ENCODE measurements at places on chromosomes 11 and 22.

GRCh38 chr11:130774703-130775102 lies 141.6 kb downstream of the SNX19 start:
- no peak for ATAC-seq

GRCh38 chr11:35563484-35564244 lies 38.2 kb upstream of the PAMR1 start:
- no peak for ATAC-seq

DNA sequence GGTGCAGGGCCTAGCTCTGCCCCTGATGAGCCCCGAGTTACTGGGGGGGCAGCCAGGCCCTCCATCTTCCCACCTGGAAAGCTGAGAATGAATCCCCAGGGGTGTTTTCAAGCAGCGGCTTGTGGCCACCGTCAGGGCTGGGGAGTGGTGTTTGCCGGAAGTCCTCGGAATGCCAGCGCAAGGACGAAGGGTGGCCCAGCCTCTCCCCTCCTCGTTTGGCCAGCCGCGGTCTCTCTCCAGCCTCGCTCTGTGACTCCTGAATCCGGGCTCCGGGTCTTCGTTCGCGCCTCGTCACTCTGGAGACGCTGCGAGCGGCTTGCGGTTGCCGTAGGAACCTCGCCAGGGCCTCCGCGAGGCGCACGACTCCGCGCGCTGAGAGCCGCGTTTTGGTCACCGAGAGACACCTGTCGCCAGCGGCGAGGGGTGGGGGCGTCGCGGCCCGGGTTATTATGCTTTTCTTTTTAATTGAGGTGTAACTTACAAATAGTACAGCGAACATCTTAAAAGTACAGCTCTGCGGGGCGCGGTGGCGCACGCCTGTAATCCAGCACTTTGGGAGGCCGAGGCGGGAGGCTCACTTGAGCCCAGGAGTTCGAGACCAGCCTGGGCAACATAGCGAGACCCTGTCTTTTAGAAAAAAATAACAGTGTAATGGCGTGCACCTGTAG lies 6.3 kb upstream of the KDELR3 start:
- ATAC-seq = peak; percentile 54

DNA sequence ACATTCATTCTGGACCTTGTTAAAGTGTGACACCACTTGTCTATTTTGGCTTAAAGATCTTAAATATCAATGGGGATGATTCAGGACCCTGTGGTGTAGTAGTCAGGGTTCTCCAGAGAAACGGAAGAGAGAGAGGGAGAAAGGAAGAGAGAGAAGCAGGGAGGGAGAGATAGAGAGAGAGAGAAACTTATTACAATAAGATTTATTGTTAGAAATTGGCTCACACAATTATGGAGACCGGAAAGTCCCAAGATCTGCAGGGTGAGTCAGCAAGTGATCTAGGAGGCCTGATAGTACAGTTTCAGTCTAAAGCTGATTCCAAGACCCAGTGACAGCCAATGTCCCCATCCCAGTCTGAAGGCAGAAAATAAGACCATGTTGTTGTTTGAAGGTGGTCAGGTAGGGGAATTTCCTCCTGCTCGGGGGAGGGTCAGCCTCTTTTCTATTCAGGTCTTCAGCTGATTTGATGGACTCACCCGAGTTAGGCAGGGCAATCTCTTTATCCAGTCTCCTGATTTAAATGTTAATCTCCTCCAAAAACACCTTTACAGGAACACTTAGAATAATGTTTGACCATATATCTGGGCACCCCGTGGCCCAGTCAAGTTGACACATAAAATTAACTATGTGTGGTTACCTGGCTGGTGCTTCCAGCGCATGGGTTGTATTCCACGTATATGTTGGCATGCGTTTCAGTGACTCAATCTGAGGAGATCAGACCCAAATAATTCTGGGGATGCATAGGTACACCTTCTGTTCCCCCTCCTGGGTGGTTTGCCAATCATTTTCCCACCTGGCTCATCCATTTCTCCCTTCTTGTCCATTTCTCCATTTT lies 1350.5 kb downstream of the TBC1D22A start:
- ATAC-seq = no peak

- ATAC-seq = no peak
These were observed 20.7 kb upstream of the P2RY2 start for GRCh38 chr11:73197348-73197747.

DNA sequence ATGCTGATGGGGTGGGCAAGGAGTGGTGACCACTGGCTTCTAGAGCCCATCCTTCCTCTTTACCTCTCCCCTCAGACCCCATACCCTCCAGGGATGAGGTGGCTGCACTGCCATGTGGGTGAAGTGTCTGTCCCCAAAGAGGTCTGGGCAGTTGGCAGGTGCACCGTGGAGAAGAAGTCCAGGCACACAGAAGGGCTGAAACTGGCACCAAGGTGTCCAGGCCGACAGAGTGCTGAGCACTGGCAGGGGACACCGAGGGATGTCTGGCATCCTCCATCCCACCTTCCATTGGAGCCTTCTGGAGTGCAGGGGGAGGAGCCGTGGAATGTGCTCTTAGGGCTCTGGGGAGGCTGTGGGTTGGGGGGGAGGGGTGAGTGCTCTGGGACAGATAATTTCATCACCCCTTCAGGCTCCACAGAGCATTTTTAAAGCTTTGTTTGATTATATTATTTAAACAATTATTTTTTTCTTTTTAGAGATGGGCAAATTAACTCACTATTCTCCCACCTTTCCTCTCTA lies 37.9 kb downstream of the PKNOX2 start:
- no peak for ATAC-seq

DNA sequence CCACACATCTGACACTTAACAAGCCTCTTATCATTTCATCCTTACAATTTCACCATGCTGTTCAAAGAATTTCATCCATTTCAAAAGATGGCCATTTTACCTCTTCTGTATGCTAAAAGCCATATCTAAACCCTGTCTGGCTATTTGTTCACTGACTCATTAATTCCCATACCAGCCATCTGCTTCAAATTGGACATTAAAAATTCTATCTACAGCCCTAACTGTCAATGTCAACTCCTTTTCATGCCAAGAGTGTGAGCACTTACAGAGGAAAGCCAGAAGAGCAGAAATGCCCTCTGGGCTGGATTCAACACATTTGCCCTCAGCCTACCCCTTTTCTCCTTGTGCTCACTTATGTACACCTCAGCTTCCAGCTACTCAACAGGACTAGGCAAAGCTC lies 59.2 kb downstream of the SYTL2 start:
- no peak for ATAC-seq

- no peak for ATAC-seq
These were observed 29.3 kb downstream of the TUG1 start for GRCh38 chr22:30998329-30998728.

DNA sequence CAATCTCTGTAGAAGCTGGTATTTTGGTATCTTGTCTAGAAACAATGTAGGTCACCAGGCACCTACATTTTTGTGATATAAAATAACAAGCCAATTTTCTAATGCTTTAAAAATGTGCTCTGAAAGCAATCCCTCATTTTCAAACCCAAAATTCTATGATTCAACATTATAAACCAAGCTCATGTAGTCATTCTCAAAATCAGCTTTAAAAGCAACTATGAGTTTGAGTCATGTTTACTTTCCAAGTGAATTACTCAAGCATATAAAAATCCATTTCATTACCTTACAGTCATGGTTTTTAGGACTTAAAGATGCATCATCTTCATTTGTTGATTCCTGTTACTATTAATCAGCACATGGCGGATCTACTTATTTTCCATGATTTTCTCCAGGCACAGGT lies 216.4 kb downstream of the GRM5 start:
- no peak for ATAC-seq

DNA sequence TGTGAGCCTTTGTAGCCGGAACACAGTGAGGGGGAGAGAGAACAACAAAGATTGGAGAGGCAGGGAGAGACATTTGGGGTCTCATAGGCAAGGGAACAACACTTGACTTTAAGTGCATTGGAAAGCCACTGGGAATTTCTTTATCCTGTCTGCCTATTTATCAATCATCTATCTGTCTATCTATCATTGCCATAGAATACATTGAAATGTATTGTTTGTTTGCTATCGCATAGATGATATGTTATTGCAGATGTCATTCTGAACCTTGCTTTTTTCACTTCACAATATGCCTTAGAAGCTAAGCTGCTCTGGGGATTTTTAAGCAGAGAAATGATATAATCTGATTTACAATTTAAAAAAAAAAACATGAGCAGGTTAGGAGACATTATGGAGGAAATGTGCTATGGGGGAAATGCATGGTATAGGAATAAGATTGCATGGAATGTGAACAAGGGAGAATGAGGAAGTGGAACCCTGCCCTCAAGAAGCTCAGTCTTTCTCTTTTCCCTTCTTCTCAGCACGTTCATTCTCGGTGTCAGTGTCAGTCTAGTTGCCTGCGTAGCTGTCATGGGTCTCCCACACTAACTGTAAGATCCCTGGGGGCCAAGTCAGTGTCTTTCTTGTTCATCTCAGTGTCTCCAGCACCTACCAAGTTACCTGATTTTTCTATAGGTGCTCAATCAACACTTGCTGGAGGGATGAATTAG lies 158.7 kb upstream of the ARHGAP20 start:
- ATAC-seq = peak; percentile 53

- no peak for ATAC-seq
These were observed 173.9 kb upstream of the B3GAT1 start for GRCh38 chr11:134585666-134586610.

DNA sequence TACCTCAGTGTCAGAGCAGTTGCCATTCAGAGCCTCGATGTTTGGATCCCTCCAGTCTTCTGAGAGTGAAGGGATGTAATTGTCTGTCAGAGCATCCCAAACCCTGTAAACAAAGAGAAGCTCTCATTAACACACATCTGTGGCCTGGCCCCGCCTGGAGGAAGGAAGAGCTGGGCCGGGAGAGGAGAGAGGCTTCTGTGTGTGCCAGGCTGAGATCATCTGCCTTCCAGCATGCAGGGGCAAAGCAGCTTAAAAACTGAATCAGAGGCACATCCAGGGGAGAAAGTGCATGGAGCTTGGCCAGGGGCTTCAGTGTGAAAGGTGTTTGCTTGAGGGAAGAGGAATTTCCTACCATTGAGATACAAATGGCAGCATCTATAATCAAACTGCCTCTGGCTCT lies 14.5 kb downstream of the FEZ1 start:
- ATAC-seq = no peak

- no peak for ATAC-seq
These were observed 2.7 kb upstream of the EIF3M start for GRCh38 chr11:32580967-32581366.

DNA sequence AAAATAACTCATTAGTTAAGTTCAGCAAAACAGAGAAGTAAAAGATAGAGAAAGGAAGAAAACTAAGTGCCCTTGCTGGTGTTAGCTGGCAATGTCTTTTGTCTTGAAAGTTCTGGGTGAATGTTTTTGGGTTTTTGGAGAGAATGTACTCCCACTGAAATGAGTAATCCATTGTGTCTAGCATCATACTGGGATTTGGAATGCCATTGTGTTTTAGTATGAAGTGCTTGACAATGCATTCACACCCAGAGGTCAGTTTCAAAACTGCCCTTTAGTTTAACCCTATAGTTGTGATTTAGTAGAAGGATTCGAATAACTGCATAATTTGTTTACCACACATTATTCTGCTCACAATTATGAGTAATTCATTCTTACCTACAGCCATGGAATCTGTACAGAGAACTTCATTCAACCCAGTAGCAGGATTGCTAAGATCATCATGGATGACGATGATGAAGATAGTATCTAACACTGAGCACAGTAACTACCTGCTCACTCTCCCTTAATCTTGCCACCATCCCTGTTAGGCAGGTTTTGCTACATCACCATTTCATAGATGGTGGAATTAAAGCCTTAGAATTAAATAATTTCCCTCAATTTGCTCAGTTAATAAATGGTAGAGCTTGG lies 33.9 kb downstream of the MAML2 start:
- no peak for ATAC-seq

- no peak for ATAC-seq
These were observed 37.6 kb upstream of the MN1 start for GRCh38 chr22:27839057-27839660.

GRCh38 chr11:82969811-82970210 lies 68.3 kb downstream of the DDIAS start:
- ATAC-seq = peak; percentile 91

- ATAC-seq = no peak
These were observed 3.0 kb downstream of the RHOD start for GRCh38 chr11:67059671-67060070.

DNA sequence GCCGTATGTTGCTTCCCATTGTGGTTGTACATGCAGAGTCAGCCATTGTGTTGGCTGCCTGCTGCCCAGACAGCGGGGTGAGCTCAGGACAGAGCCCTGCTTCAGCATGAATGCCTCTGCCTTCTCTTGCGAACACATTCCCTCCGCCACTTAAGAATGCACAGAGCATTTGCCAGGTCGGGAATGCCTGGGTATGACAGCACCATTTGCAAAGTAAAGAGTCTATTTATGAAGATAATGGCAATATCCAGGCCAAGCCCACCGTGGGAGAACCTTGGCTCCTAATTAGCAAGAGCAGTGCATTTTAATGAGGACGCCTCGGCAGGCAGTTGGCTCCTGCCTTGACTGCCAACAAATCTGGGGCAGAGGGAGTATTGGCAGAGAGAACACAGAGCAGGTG lies 62.5 kb upstream of the SORL1 start:
- no peak for ATAC-seq

- no peak for ATAC-seq
These were observed 112.0 kb upstream of the MTNR1B start for GRCh38 chr11:92857407-92857806.

- ATAC-seq = no peak
These were observed 76.9 kb downstream of the DEPDC5 start for GRCh38 chr22:31830721-31831070.

GRCh38 chr22:30291058-30291892 lies 2.0 kb upstream of the CASTOR1 start:
- ATAC-seq = no peak

- ATAC-seq = peak; percentile 93
These were observed 2.0 kb upstream of the LMO2 start for GRCh38 chr11:33893711-33894397.

- no peak for ATAC-seq
These were observed 14.7 kb downstream of the SULT4A1 start for GRCh38 chr22:43847376-43848289.

- ATAC-seq = no peak
These were observed 5.7 kb upstream of the APOBEC3A start for GRCh38 chr22:38951734-38952133.

DNA sequence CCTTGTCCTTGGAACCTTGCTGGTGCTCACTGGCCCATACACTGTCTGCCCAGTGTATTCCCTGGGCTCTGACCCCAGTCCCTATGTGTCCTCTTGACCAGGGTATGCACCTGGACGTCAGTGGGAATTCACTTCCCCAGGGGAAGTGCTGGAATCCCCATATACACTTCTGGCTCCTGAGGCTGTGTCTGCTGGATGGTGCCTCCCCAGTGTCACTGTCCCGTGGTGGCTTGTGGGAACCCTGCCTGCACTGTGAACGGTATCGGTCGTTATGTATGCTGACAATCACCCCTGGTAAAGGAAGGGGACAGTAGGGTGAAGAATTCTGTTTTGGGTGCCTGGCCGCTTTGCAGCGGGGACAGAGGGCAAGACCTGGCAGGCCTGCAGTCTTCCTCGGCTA lies 95.9 kb downstream of the RRM1 start:
- ATAC-seq = no peak

GRCh38 chr11:76629116-76629852 lies 41.3 kb downstream of the LRRC32 start:
- ATAC-seq = peak; percentile 69

- ATAC-seq = no peak
These were observed 23.1 kb upstream of the MICAL2 start for GRCh38 chr11:12087075-12088004.
